ENCODE measurements at places on chromosomes 7 and 10. TPM values are rescaled to one million over a fixed set of nuclear protein-coding genes. Genes with fewer than 3 reads are reported as not detected.

GRCh38 chr7:148982654-148983199, 45.6 kb downstream of the PDIA4 start:
- no peak for DNase-seq

DNA sequence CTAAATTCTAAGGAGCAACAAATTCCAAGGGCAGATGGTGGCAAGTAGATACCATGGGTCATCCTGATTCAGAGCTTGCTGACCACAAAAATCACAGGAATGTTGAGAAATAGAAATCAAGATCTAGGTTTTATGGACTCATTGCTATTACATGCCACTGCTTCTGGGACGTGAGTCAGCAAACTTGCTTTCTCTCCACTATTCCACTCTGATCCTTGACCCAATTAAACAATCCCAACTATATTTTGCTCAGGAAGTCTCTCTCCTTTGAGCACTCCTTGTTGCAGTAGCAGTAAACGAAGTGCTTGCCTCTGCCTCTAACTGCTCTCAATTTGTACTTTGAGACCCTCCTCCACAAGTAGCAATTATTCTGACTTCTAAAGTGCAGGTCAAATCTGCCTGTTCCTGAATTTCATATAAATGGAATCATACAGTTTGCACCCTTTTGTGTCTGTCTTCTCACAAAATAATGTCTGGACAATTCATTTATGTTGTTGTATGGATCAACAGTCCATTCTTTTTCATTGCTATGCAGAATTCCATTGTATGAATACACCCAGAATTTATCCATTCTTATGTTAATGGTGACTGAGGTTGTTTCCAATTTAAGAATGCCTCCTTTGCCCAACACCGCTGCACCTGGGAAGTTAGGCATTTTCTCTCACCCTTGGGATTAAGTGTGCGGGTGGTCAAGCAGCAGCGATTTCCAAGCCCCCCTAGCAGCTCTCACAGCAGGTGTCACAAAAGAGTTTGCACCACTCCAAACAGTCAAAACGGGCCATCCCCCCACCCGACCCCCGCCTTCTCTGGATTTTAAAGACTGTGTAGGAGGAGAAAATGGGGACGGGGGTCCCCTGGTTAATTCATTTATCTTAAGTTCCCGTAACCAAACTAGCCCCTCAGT, 35.9 kb downstream of the ACSM6 start:
- DNase-seq, result no peak

DNA sequence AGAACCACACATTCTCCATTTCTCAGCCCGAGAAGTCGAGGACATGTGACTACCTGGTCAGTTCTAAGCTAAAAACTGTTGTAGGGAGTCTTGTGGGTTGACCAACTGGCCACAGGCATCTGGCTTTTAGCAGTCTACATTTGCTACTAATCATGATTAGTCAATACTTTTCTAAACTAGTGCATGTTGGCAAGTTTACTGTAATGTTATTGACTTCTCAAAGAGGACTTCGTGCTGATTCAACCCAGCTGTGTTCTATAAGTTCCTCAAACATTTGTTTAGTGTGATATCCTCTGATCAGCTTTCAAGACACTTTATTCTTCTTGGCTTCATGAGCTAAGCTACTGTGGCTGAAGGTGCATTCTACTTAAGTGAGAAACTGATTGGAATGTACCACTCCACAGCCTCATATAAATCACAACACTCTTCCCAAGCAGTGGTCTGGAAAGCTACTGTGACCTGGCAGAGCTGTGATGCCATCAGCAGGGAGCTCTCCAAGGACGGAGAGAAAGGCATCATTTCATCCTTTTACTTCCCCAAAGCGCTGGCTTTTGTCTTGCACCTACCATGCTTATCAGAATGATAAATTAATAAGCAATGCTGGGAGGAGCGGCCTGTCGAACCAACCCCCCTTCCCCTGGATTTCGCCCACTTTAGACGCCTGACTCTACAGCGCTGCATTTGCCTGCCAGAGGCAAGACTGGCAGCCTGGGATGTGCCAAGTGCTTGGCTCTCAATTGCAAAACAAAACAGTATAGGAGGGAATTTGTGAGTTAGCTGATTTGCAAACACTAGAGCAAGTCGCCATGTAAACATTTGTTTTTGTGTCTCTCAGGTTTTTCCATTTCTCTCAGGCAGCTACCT, 206.7 kb upstream of the PLXNA4 start:
- no peak for DNase-seq

GRCh38 chr7:86598721-86599120, 45.0 kb upstream of the GRM3 start:
- DNase-seq, result no peak

DNA sequence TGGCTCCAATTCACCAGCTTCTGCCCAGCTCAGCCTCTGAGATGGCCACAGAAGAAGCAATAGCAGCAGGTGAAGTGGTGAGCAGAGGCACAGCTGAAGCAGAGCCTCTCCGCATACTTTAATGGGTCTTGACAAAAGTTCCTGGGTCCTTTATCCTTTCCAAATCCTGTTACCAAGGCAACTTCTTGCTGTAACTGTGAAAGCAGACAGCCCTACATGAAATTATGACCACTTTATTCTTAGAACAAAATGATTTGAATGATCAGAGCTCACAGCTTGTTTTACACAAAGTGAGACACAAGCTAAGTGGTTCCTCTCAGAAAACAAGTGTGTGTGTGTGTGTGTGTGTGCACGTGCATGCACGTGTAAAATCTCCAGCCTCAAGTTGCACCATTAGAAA, 245.6 kb downstream of the HTR7 start:
- no peak for DNase-seq

GRCh38 chr10:126500866-126501265, 112.6 kb upstream of the ADAM12 start:
- DNase-seq, result no peak

GRCh38 chr7:74506325-74506724, 52.6 kb downstream of the GTF2IRD1 start:
- DNase-seq, result no peak

DNA sequence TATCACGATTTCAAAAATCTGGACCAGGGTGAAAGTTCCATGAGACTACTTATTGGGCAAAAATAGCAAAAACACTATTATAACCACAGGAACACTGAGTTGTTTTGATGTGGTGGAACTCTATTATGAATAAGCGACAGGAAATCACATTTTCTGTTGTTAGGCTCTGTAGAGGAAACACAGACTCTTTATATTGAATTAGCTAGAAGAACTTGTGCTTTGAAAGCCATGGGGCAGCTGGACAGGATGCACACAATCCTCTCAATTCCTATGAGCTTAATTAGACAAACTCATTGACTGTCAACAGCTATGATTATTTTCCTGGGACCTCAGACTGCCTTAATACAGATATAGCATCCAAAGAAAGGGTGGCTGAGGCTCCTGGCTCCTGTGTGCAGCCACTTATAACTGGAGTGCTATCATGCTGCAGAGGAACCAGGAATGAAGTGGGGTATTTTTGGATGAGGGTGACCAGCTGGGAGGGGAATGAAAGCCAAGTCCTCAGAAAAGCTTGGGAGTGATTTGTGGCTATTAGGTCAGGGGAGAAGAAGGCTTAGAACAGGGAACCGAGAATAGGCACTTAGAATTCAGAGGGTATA, 657.3 kb downstream of the TYW1 start:
- DNase-seq, result no peak

- no peak for DNase-seq
Measured at GRCh38 chr7:129212126-129212525, 12.7 kb upstream of the AHCYL2 start.

DNA sequence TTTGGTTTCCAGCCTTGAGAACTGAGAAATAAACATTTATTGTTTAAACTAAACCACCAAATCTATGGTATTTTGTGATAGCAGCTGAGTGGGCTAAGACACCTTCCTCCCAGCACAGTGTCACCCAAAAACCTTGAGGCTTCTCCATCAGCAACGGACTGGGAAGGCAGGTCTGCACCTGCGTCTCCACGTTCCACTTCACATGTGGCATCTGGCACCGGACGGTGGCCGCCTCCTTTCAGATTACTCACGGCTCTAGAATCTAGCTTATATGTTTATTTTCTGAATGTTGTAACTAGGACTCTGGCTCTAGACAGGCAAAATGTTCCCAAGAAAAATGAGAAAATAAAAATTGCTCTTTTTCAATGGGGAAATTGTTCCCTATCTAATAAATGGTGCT, 201.0 kb downstream of the ADARB2 start:
- no peak for DNase-seq

GRCh38 chr7:159031750-159032149, 112.9 kb downstream of the VIPR2 start:
- DNase-seq, result no peak

- no peak for DNase-seq
Measured at GRCh38 chr10:113752553-113752952, 1.1 kb downstream of the PLEKHS1 start.

GJD4 gene
- 1.8 TPM for total RNA-seq

CACNA2D1 gene
- 93.8 TPM for total RNA-seq

OR2A12 gene
- total RNA-seq, result not detected

RAB19 gene
- not detected for total RNA-seq

HGF gene
- 17.8 TPM for total RNA-seq

EPHB4 gene
- total RNA-seq, result 4.3 TPM

All from dorsolateral prefrontal cortex (tissue), 122 donors.